ENCODE measurements at places on chromosomes 4 and X.

DNA sequence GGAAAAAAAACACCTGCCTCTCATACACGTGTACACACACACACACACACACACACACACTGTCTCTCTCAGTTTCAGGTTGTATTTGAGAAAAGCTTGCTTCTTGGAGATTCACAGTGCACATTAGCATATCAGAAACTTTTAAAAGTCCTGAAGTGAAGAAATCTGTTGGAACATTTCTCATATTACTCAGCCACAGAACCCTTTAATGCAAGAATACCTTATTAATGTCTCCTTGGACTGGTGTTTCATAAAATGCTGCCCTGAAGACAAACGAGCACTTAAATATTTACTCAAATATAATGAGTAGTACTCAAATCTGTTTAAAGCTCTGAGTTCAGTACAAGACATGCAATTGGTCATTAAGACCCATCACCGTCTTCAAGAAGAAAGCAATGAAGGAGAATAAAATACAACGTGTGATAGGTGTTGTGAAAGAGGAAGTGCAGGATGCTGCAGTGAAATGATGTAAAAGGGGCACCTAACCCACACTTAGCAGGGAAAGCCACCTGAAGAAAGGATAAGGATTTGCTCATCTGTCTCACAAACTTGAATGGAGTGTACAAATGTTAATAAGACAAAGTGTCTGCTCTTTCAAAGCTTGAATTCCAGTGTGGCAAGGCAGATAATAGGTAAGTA, 57.0 kb downstream of the DCLK2 start:
- DNase-seq: no peak

DNA sequence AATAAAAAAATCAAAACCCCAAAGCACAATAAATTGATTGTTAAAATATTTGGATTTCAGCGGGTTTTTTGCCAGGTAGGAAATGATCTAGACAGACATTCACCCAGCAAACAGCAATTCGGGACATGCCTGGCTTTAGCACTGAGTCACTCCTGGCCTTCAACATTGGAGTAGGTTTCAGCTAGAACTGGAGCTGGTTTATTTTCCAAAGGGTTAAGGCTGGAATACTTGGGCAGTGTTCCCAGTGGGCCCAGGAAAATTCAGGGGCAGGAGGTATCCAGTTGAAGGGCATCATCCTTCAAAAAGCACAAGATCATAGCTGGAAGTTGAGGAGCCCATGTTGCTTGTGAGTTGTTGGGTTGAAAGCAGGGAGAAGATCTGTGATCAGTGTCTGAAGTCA, 41.0 kb downstream of the TXLNG start:
- DNase-seq: no peak

DNA sequence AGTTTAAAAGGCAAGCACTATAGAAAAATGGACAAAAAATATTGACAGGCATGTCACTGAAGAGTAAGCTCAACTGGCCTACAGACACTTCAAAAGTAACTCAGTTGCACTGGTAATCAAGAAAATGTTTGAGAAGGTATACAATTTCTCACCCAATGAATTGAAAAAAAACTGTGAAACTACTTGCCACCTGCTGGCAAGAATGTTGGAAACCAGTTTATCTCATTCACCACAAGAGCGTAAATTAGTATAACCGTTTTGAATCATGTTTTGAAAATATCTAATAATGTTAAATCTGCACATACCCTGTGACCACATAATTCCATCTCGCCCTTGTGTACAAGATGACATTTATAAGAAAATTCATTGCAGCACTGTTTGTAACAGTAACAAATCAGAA, 31.7 kb downstream of the TXK start:
- DNase-seq: no peak

- DNase-seq: no peak
These were observed 153.4 kb downstream of the PPARGC1A start for GRCh38 chr4:23736466-23736865.

DNA sequence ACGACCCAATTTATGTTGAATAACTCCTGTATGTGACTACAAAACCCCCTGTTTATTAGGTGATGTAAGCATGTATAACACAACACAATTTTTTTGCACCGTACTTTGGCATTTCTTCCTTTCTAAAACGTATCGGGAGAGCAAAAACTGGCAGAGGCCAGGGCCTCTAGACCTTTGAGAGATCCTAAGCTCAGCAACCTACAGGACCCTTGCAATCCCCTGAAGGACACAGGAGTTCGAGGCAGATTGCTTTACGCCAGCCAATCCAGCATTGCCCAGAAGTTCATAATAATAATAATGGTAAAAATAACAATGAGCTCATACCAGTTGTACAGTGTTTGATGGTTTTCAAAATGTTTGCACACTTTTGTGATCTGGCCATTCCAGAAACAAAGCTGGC, 7.7 kb downstream of the NKX3-2 start:
- DNase-seq: peak; percentile 29

GRCh38 chrX:11792461-11793421, 34.7 kb downstream of the MSL3 start:
- no peak for DNase-seq

DNA sequence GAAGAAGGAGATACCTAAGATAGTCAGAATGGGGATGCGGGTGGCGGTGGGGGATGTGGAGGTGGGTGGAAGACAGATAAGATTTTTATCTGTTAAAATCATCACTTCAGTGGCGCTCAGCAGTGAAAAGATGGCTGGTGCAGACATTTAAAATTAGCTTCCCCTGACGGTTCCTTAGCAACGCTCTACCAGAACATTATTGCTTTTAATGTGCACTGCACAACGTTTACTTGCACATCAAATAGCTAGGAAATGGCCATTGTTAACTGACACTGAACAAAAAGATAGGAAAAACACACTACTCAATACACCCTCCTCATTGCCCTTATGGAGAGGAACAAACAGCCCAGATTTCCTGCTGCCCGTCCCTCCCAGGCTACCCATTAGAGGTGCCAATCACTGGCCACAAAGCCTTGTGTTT, 61.0 kb upstream of the FTHL17 start:
- no peak for DNase-seq

- DNase-seq: no peak
These were observed 1047.6 kb upstream of the PCDH10 start for GRCh38 chr4:132101526-132101925.

GRCh38 chrX:45768666-45769236, 568.1 kb upstream of the DIPK2B start:
- no peak for DNase-seq

GRCh38 chr4:189804894-189805293, 135.8 kb upstream of the FRG1 start:
- no peak for DNase-seq

DNA sequence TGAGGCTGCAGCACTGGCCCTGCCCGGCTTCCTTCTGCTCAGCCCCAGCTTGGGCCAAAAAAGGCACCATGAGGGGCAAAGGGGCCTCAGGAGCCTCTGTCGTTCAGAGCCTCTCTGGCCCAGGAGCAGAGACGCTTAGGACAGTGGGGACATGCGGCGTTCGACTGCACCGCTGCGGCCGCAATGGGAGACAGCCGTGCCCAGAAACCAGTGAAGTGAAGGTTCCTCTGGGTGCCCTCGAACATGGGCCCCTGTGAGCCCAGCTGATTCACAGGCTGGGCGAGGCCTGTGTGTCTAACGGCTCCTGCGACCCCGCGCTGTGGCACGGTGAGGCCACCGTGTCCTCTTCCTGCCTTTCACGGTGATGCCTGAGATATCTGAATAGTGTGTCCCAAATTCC, 235.0 kb downstream of the AFAP1 start:
- DNase-seq: no peak

- no peak for DNase-seq
These were observed 37.4 kb upstream of the PRSS48 start for GRCh38 chr4:151239608-151240007.

- no peak for DNase-seq
These were observed 445.5 kb downstream of the ZIC3 start for GRCh38 chrX:138011468-138011867.

GRCh38 chr4:70530997-70531396, 12.6 kb downstream of the AMTN start:
- DNase-seq: no peak

- peak; percentile 71 for DNase-seq
These were observed 35.9 kb downstream of the ANKRD17 start for GRCh38 chr4:73222466-73223257.

- DNase-seq: no peak
These were observed 11.4 kb upstream of the MCUB start for GRCh38 chr4:109548655-109549054.

GRCh38 chr4:16685536-16685935, 212.9 kb downstream of the LDB2 start:
- no peak for DNase-seq

DNA sequence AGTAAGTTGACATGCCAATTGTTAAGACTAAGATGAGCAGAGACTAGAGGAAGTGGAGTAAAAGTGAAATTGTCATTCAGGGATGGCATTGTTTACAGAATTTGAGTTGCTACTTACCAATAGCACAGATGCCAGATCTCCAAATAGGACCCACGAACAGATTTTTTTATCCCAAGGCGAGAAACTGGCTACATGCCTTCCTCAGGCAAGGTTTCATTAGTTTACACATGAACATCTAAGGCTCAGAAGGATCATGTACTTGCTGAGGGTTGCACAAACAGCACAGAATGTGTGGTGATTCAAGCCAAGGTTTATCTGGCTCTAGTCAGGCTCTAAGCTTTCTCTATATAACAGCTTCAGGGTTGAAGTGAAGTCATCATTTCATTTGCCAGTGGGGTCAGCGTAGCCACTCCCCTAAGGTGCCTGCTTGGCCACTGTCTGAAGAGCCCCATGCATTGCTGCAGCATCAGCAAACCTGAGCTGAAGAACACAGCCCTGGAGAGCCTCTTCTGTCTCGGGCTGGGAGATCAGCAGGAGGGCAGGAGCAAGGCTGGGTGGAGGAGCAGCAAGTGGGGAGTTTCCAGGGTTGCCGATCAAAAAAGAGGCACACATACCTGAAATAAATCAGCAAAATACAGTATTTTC, 193.0 kb upstream of the LCORL start:
- no peak for DNase-seq

DNA sequence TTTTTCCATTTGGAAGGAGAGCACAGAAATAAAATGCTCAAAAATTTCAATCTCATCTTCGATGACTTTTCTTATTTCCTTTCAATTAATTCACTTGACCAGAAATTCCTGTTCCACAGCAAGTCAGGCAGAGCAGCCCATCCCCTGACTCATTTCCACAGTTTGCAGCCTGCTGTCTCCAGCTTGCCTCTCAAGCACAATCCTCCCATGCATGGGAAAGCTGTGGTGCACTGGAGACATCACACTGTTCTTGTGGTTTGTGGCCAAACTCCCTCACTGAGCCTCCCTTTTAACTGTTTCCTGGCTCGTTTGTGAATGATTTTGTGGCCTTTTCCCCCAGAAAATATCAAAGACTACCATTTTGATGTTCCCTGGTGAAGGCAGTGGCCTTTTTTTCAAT, 114.0 kb upstream of the ENPEP start:
- DNase-seq: no peak

DNA sequence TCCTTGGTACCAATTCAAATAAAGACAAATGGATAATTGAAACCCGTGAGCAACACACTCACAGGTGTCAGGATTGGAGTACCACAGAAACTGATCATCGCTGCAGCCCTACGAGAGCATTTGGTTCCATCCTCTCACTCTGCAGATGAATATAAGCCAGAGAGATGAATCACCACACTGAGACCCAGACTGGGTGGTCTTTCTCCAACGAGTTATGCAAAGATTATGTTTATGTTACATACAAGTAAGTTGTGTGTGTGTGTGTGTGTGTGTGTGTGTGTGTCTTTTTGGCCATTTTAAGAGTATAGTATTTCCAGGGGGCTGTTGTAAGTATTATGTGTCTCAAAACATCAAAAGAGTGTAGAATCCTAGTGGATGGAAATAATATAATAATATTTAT, 329.5 kb upstream of the ZFP42 start:
- no peak for DNase-seq

DNA sequence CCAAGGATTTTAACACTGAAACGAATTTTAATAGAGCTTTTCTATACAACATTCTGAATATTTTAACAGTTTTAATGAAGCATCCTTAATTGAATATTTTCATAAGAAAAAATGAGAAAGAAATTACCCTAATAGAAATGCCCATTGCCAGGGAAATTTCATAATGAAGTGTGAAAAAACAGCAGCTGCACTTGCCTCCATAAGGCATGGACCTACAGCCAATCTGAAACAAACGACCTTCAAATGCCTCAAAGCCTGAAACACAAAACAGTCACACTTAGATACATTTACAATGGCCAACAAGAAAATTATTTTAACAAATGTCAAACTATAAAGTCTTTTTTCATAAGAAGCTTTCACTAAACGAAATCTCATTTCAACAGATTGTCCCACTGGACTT, 74.4 kb downstream of the SLC9B1 start:
- no peak for DNase-seq

GRCh38 chr4:101678180-101678579, 112.3 kb upstream of the BANK1 start:
- DNase-seq: no peak

- DNase-seq: peak; percentile 51
These were observed 235.3 kb downstream of the GPAT3 start for GRCh38 chr4:83771113-83771705.

DNA sequence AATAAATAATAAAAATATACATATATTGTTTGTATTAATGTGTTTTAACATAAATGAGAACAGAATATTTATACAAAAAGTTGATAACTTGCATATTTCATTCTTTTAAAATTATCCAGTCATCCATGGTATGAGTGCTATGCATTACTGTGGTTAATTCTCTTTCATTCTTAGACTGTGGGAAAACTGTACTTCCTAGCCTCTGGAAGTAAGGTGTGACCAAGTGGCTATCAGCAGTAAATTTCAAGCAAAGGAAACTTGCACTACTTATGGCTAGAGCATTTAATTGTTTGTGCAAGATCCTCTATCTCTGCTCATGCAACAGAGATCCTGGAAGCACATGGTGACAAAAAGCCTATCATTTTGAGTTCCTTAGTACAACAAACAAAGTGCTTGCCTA, 1054.5 kb upstream of the PABPC4L start:
- DNase-seq: no peak

- DNase-seq: peak; percentile 53
These were observed 35.3 kb upstream of the WAS start for GRCh38 chrX:48648336-48648751.

GRCh38 chr4:82284475-82284857, 89.3 kb downstream of the HNRNPD start:
- no peak for DNase-seq

DNA sequence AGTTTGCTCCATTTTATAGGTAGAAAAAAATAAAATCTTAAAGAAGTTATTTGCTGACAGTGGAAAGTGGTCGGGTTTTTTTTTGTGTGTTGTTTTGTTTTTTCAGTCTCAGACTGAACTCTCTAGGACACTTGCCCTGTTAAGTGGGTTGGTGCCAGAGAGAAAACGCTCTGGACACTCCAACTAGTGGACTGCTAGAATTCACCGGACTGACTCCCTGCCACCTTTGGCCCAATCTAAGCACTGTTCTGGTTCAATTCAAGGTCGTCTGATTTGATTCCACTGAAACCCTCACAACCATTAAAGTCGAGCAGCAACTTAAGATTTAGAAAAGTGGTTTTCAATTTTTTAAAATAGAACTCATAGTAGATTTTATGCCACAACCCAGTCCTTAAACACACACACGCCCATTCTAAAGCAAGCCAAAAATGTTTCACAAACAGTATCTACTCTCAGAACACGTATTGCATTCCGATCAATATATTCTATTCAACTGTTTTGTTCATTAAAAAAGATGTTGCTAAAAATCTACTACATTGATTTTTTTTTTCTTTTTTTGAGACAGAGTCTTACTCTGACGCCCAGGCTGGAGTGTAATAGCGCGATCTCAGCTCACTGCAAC, 27.3 kb downstream of the RWDD4 start:
- no peak for DNase-seq
